Suppressor macrophage treated with lipopolysaccharide for 4 hours (primary cell): ENCODE measurements at places on chromosomes 7 and 10.
A peak's percentile ranks its signal among the peaks of the same experiment; 100 is the strongest.

DNA sequence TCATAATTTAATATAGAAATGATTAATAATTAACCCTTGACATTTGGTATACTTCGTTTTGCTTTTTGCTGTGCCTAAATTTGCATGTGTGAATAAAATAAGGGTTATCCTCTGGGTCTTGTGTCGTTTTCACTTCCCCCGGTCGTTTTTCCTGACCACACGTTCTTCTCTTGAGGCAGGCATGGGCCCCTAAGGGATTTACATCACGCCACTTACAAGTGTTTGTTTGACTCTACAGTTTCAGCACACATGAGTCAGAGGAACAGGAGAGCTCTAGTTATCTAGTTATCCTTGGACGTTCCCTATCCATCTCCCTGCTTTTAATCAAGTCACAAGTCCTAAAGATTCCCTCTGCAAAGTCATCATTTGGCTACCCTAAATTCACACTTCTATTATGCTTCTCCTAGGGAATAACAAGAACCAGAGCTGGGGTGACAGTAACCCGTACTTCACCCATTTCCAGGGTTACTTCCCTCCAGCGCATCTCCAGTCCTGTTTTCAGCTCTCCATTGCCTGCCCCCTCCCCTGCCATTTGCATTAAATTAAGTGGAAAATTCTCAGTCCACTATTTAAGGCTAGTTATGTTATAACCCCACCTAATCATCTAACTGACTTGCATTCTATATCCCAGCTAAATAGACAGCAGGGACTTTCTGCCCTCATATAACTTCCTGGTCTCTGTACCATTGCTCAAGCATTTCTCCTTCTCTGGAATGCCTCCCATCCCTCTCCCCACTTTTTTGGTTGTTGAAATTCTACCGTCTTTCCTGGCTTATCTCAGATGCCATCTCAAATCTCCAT lies 206.9 kb downstream of the PTEN start:
- DNase-seq = no peak

- DNase-seq = no peak
Observed at GRCh38 chr10:124708922-124709520, 35.2 kb downstream of the FAM53B start.

GRCh38 chr10:124715439-124715838 lies 28.7 kb downstream of the FAM53B start:
- DNase-seq = no peak

DNA sequence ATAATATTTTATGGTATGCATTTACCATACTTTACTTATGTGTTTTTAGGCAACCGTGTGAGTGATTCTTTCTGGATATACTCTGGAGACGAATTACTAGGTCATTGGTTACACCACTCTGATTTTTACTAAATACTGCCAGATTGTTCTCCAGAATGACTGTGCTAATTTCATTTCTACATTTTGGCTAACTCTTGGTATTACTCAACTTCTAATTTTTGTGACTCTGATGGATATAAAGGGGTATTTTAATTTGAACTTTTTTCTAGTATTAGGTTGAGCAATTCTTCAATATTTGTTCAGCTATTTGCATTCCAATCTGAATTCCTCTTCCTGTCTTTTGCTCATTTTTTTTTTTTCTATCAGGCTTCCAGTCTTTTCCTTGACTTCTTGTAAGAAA lies 223.6 kb downstream of the MDFIC start:
- peak; percentile 61 for DNase-seq

DNA sequence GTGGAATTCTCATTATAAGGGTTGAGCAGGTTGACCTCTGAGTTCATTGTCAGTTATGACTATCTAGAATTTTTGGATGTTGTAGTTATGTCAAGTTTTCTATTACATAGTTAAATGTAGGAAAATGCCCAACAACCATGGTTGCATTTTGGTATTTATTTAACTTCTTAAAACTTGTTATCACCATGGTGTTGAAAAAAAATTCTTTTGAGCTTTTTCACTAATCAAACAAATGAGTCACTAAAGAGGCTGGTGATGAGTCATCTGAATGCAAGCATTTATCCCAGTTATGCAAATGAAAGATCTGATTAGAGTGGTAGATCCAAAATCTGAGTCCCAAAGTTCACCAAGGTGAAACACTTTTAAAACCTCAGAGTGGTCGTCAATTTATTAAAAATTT lies 624.7 kb upstream of the IGFBP3 start:
- DNase-seq = no peak

DNA sequence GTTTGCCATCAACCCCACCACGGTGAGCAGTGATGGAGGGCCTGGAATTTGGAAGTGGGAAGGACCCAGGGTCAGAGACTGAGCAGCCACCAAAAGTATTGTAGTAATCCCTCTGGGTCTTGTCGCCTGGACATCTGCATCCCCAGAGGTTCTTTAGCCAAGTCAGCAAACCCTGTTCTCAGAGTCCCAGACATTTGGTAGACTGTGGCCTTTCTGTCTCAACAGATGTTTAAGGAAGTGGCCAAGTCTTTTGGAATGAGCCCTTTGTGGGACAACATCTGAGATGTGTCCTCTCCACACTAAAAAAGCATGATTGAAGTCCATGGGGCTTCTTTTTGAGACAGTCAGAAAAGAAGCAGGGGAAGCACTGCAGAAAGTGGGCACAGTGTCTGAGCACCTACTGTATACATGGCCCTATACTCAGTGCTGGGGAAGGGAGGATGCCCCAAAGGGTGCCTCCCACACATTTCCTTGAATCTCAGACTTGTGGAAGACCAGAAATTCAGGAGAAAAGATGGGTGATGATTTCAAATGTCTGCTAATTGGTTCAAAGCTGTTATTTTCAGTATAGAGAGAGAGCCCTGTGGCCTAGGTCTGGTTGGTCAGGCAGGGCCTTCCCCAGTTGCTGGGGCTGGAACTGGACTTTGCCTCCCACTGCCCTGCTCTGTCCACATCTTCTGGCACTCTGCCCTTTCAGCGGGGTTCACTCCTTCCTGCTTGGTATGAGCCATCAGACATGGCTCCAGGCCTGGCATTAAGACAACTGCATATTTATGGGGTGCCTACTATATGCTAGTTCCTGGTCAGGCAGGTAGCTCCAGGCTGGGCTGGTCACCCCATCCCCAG lies 26.5 kb upstream of the VSIR start:
- DNase-seq = peak; percentile 37

DNA sequence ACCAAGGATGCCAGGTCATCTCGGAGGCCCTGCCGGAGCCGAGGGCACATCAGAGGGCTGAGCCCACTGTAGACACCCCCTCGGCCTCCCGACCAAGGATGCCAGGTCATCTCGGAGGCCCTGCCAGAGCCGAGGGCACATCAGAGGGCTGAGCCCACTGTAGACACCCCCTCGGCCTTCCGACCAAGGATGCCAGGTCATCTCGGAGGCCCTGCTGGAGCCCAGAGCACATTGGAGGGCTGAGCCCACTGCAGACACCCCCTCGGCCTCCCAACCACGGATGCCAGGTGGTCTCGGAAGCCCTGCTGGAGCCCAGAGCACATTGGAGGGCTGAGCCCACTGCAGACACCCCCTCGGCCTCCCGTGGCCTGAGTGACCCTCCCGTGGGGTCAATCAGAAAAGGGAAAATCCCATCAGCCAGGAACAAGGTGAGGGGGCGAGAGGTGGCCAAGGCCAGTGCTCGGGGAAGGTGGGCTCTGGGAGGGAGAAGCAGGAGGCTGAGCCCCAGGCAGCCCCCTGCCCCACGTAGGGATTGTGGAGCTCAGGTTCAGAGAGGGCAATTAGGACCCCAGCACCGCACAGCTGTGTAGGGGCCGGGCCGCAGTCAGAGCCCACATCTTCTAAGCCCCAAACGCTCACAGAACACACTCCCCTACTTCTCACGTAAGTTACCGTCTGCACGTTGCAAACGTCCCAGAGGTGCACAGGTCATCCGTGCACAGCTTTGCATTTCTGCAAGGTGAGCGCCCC lies 37.6 kb upstream of the FOXL3 start:
- no peak for DNase-seq

DNA sequence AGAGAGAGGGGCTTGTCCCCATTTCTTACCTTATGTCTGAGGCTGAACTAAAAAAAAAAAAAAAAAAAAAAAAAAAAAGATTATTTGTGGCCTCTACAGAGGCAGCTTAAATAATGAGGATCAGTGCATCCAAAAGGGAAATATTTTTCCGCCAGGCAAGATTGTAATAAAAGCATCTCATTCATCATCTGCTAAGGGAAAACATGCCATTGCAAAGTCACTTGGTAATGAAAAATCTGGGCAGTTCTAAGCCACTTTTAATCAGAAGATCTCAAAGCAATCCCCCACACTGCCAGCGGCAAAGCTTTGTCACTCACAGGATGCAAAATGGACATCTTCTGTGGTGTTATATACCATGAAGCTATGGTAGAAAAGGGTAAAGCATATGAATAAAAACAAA lies 3.8 kb downstream of the FAM107B start:
- DNase-seq = no peak

GRCh38 chr10:76055963-76056362 lies 624.5 kb downstream of the LRMDA start:
- no peak for DNase-seq

DNA sequence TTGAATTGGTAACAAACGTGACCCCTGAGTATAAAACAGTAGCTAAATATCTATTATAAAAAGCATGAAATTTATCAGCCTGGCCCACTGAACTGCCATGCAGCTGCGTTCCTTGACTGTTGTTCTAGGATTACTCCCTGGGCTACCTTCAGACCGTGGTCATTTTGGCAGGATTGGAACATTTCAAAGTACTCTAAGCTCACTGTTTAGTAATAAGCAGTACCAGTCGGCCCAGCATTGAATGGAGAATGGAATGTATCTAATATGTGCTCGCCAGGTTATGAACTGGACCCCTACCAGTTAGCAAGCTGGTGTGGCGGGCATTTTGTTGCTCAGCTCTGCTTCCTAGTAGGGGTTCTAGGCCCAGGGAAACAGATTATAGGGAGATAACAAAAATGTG lies 112.2 kb downstream of the SEMA3C start:
- no peak for DNase-seq
